ENCODE measurements at places on chromosomes 2 and 18.

- DNase-seq = no peak
Observed at GRCh38 chr2:119062652-119063051, 95.9 kb downstream of the C1QL2 start.

GRCh38 chr2:116094196-116094595 lies 1651.8 kb downstream of the DPP10 start:
- no peak for DNase-seq

GRCh38 chr2:124241-124880 lies 78.1 kb upstream of the FAM110C start:
- no peak for DNase-seq

- no peak for DNase-seq
Observed at GRCh38 chr2:117862459-117862858, 48.0 kb downstream of the DDX18 start.

DNA sequence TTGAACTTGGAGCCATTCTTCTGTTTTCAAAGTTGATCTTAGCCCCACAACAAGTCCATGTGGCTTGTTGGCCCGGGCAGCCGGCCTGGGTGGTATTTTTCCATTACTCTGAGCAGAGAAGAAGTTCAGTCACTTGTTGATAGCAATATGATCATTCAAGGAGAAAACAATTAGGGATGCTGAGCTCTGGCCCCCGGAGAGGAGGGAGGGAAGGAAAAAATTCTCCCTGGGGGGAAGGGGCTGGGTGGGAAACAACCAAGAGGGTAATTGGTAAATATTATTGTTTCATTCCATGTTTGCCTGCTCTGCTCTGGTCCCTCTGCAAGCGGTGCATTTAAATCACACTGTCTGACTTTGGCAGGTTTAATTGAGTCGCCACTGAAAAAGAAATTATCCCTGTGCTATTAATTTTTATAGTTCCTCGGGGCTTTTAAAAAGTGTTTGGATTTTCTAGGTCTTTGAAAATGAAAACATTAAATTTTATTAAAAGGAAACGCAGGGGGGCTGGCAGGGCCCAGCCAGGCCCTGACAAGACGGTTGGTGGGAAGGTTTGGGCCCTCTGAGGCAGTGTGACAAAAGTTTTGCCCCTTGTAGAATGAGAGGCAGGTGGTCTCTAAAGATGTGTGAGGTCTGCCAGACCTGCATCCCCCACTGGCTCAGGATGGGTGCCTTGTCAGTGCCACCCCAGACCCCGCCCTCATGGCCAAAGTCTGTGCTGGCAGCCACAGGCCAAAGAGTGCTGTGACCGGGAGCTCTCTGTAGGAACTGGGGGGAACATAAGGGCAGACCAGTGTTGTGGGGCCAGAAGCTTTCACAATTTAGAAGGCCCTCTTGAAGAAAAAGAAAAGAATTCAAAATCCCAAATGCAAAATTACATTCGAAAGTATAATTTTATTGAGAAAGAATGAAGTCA lies 52.5 kb upstream of the SLC14A2 start:
- DNase-seq = no peak

GRCh38 chr2:73984203-73984921 lies at the start of gene TET3:
TSS of gene TET3 (plus strand) at chr2:73984910. CDS start at chr2:73986404, 1,494 bp downstream.
- DNase-seq = no peak

DNA sequence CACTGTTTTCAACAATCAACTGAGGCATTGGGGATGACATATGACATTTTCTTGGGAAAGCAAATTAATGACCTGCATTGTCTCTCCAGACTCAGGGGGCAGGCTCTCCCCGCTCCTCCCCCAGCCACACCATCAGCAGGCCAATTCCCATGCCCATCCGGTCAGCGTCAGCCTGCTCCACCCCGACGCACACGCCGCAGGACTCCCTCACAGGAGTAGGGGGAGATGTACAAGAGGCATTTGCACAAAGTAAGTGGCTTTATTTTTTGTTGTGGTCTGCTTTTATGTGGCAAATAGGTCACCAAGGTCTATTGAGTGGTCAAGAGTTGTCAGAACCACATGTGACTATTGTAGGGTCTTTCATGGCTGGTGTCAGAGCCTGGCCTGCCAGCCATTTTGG lies 165.1 kb downstream of the DTNA start:
- DNase-seq = no peak

GRCh38 chr2:38966678-38967077 lies 77.0 kb downstream of the ARHGEF33 start:
- no peak for DNase-seq

DNA sequence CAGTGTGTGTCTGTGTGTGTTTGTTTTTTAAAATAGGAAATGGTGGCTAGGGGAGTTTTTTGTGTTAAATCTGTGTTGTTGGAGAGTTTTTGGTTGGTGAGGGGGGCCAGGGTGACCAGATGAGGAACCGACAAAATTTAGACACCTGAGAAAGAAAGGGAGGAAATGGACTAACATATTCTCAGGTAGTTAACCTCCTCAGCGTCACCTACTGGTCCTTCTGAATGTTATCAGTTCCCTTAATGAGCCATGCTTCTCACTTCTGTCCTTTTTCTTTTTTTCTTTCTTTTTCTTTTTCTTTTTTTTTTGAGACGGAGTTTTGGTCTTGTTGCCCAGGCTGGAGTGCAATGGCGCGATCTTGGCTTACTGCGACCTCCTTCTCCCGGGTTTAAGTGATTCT lies 107.0 kb downstream of the FMNL2 start:
- no peak for DNase-seq

DNA sequence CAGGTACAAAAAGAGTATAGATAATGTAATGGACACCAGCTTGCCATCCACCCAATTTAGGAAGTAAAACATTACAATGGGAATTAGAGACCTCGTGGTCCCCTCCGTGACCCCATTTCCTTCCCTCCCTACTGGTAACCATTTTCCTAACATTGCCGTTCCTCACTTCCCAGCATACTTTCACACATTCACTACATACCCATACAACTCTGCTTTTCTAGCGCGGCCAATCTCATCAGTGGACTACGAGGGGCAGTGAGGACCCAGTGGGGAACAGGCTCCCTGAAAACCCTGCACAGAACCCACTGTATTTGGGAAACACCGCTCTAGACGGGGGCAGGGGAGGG lies 1.1 kb downstream of the ENOSF1 start:
- DNase-seq = no peak

- no peak for DNase-seq
Observed at GRCh38 chr2:200317975-200318374, 11.5 kb downstream of the SPATS2L start.

- no peak for DNase-seq
Observed at GRCh38 chr2:240153418-240153817, 13.0 kb upstream of the OTOS start.

DNA sequence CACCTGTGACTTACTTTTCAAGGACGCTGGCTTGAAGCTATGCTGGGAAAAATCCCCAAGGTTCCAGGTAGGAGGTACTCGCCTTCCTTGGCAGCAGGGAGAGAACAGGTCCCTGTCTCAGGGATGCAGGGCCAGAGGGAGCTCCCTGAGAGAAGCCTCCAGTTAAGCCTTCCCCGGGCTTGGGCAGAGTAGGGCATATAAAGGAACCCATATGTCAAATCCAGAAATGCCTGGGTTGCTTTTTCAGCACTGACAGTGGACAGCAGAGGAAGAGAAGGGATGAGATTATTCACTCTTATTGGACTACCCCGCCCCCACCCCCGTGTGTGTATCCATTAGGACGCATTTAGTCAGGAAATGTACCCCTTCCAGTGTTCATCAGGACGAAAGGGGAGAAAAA lies 89.3 kb upstream of the TEX51 start:
- DNase-seq = no peak

DNA sequence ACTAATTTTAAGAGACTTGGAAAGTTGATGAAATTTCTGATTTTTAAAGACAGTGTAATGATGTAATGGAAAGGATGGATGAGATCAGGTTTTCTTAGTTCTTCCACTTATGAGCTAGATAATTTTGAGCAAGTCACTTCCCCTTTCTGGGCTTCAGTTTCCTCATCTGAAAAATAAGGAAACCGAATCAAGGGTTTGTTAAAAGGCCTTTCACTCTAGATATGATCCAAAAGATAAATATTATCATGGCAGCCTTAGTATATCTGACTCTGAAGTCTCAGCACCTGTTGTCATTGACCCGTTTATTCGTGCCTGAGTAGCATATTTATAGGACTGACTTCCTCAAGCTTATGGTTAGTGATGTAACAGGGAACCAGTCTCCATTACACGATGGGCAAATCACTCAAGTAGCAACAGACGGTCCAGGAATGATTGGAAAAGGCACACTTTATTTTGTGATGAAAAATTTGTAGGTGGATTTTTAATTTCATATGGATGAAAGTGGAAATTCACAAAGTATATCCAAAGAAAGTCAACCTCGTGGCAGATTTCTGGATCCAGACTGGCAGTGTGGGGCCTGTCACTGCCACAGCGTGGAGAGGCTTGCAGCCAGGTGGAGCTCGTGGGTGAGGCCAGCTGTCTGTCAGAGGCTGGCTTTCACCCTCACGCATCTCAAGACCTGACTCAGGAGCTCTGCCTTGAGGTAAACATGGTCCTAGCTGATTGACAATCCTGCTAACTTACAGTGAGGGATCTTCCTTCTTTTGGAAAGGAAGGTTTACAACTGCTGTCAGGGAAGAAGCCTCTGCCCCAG lies 137.9 kb upstream of the CXCR4 start:
- DNase-seq = no peak

GRCh38 chr2:36800381-36800780 lies 103.9 kb downstream of the VIT start:
- peak; percentile 64 for DNase-seq

DNA sequence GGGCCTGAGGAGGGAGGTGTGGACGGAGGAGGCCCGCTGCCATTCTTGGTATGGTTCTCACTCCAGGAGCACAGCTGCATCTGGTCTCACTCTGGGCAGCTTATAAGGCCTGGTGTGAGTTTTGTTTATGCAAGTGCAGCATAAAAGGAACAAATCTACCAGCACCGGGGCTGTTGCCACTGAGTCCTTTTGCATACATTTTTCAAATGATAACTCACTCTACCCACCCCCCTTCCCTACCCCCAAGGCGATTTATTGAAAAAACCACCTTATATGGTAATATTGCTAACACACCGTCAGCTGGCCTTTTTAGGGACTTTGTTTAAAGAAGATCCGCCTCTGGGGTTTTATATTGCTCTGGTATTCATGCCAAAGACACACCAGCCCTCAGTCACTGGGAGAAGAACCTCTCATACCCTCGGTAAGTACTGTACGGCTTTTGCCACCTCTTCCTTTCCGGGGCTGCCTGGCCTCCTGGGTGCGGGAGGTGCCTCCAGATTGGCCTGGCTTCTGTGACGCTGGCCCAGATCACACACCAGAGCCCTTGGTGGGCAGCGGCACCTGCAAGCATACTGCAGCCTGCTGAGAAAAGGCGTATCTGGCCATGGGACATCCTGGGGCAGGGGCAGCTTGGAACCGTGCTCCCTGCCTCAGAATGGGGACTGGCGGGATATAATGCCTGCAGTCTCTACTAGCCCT lies at the start of gene ACTG2:
ACTG2 (plus strand) TSS at position 378 of the 699 bp plus-strand sequence. CDS start 8,304 bp downstream, outside the sequence.
- DNase-seq = no peak

DNA sequence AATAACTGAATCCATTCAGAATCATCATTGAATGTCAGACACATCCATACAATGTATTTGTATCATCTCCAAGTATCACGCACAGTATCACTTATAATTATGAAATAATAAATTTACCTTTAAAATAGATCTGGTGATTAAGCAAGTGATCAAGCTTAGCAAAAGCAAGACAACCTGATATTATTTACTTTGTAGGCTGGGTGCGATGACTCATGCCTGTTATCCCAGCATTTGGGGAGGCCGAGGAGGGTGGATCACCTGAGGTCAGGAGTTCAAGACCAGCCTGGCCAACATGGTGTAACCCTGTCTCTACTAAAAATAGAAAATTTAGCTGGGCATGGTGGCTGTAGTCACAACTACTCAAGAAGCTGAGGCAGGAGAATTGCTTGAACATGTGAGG lies 421.0 kb upstream of the NETO1 start:
- no peak for DNase-seq

DNA sequence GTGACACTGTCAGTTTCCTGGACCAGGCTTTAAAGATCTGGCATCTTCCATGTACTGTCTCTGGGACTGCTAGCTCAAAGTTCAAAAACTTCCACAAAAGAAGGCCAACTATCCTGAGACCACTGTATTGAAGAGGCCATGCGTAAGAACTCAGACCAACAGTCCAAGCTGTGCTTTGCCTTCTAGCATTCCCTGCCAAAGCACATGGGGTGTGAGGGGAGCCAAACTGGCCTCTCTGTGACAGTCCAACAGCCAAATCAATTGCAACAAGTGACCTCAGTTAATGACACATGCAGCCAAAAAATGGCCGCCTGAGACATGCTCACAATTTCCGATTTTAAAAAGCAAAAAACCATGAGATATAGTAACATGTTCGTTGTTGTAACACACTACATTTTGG lies 160.3 kb upstream of the CDH19 start:
- no peak for DNase-seq

- no peak for DNase-seq
Observed at GRCh38 chr2:8152392-8153257, 529.2 kb upstream of the ID2 start.

DNA sequence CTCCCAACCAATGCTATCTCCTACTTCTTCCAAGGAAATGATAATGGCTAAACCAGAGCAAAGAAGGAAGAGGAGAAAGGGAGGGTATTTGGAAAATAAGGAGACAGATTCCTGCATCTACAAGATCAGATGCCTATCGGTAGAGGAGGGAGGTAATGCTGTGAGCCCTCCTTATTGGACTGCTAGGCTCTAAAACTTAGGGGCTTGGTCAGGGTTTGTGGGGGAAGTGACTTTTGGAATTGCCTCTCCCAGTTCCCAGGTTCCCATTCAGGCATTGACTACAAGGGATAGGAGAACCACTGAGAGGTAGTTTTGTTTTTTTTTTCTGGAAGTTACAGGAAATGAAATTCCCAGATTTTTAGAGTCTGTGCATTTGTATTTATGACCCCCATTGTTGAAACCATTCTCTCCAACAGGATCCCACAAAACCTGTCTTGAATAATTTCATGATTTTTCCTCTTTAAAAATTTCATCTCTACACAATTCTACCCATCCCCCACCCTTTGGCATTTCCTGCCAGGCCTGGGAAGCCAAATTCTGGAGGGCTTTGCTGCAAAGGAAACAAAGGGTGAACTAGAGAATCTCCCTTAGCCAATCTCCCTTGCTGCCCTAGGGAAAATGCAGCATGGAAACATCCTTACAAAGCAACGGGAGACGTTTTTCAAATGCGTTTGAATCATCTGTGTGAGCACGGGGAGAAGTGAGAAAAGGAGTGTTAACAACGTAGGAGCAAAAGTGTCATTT lies 282.1 kb upstream of the EPAS1 start:
- no peak for DNase-seq
